Bone marrow (tissue), 2 donors: ENCODE measurements at places on chromosomes 12 and 14.

DNA sequence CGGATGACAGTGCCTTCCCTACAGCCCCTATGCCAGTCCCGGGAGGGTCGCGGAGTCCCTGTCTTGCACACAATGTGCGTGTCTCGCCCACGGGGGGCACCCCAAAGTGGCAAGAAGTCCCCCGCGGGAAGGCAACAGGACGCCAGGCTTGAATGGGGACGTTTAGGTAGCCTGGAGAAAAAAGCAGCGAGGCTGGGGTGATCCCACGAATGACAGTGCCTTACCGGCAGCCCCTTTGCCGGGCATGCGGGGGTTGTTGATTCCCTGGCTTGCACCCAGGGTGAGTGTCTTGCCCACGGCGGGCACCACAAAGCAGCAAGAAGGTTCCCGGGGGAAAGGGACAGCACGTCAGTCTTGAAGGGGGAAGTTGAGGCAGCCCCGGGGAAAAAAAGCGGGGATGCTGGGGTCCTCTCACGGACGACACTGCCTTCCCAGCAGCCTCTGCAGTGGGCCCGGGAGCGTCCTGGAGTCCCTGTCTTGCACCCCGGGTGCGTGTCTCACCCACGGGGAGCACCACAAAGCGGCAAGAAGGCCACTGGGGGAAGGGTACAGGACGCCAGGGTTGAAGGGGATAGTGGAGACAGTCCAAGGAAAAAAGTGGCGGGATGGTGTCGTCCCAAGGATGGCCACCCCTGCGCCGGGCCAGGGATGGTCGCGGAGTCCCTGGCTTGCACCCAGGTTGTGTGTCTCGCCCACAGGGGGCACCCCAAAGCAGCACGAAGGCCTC lies 156.8 kb upstream of the ALG10B start:
- no peak for DNase-seq

DNA sequence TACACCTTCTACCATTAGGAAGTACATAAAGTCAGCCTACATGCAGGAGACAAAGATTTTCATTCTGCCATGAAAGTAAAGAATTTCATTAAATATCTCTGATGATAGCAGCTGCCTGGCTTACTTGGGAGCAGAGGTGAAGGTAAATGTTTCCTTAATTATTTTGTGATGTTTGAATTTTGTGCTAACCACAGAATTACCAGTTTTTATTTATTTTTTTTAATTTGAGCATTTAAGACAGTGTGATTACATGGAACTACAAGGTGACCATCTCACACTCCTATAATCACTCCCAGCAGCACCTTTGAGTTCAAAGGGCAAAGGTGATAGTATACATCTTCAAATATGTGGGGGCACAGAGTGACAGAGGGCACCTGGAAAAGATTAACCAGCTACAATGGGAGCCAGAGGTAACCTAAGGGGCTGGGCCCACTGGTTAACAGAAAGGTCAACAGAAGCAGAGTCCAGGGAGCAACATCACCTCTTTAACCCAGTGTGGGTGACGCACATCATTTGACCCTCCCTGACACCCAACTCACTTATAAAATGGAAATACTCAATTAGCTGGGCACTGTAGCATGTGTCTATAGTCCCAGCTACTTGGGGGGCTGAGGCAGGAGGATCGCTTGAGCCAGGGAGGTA lies 65.0 kb downstream of the GCH1 start:
- DNase-seq: no peak

- no peak for DNase-seq
Measured at GRCh38 chr12:47216150-47216677, 136.5 kb upstream of the AMIGO2 start.

- no peak for DNase-seq
Measured at GRCh38 chr12:62296001-62296400, 35.8 kb downstream of the USP15 start.

DNA sequence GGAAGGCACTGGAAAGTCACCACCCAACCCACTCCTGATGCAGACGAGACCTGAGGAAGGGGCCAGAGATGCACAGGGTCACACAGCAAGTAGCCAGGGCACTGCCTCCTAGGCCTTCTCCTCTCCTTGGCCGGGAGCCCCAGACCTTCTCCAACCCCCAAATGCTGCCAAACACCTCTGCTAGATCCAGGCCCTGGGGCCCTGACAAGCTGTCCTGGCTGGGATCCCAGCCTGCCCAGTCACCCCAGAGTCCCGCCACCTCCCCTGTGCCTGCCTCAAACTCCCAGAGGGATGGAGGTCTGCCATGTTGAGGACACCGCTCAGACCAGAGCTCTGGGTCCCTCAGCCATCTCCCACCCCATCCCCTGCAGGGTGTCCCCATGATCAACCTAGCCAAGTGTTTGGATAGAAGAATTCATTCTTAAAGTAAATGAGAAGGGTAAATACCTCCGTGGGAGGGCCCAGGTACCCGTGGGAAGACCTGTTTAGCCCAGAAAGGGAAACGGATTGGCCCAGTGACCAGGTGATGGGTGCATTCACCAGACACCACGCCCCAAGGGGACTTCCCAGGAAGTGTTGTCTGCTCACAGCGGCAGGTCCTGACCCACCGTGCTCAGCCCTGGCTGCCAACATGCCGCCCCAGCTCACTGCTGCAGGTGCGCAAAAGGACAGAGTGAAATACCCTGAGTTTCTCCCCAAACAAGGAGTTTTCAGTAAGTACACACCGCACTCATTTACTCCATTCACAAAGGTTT lies 4.6 kb upstream of the DIO3 start:
- DNase-seq: no peak

- no peak for DNase-seq
Measured at GRCh38 chr14:87170179-87170578, 822.8 kb downstream of the GALC start.

GRCh38 chr14:22531451-22532344 lies 57.3 kb downstream of the DAD1 start:
- no peak for DNase-seq

DNA sequence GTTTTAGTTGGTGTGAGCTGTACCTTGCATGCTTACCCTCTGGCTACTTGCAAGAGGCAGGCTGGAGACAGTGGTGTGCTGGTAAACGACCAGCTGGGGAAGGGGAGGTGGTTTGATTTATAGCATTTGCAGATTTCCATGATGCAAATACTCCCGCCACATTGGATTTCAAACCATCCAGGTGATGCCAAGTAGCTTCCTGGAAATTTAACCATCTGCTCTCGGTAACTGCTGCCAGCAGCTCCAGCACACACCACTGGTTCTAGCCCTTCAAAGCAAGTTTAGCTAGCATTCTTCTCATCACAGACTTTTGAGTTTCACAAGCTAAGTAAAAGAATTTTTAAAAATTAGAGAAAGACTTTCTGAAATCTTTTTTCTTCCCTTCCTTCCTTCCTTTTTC lies 104.5 kb upstream of the AMIGO2 start:
- DNase-seq: no peak

DNA sequence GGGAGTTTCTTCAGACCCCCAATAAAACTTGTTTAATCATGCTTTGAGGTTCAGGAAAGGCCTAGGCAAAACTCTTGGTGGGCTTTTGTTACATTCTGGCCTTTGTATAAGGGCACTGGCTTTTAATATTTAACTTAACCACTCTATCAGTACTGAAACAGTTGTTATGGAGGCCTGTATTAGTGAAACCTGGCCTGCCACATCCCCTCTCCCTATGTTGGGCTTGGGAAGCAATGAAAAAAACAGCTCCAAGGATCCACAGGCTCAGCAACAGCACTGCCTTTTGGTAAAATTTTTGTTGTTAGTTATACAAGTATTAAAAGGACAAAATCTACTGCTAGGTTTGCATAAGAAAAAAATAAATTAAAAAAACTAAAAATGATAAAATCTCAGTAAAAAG lies 10.7 kb downstream of the SOAT2 start:
- no peak for DNase-seq

GRCh38 chr14:45658917-45659299 lies 405.9 kb upstream of the MIS18BP1 start:
- DNase-seq: no peak

DNA sequence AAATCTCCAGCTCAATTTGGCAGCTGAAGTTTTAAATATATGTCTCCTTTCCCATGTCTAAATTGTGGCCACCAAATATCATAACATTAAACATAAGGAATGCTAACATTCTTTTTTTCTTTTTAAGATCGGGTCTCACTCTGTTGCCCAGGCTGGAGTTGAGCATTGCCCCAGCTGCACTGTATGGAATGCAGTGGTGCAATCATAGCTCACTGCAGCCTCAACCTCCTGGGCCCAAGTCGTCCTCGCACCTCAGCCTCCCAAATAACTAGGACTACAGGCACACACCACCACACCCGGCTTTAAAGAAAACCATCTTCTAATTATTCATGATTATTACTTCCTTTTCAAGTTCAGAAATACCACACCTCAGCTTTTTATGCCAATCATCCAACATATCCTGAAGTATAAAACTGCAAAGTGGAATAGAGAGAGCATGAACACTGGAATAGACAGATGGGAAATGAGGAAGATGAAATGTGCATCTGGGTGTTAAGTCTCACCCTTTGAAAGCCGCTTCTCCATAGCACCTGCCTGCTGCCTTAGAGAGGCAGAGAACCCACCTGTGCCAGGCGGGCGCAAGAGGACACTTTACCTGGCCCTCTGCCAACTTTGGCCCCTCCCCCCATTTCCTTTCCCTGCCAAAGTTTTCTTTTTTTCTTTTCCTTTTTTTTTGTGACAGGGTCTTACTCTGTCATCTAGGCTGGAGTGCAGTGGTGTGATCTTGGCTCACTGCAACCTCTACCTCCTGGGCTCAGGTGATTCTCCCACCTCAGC lies 2.8 kb upstream of the EML1 start:
- no peak for DNase-seq

DNA sequence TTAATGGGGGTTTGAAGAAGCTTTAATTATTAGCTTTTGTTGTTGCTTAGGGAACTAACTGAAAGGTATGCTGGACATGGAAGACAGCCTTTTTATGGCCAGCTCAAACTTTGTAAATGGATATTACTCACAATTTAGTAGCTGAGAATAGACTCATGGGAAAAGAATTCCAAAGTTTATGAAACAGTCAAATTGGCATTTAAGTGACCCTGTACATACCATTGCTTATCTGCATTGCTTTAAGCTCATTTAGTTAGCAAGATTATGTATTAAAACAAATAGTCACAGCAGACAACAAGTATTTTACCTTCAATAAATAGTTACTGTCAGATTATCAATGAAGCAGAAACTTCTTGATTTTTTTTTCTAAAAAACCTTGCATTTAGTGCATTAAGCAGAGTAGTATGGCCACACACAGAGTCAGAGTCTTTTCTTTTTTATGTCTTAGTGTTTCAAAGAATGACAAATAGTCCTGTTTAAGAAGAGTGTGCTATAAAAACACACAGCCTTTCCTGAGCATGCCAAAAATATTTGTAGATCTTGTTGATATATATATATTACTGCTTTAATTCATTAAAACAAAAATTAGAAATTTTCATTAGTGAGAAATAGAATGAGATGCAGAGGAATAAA lies 102.2 kb downstream of the TTC6 start:
- DNase-seq: no peak

DNA sequence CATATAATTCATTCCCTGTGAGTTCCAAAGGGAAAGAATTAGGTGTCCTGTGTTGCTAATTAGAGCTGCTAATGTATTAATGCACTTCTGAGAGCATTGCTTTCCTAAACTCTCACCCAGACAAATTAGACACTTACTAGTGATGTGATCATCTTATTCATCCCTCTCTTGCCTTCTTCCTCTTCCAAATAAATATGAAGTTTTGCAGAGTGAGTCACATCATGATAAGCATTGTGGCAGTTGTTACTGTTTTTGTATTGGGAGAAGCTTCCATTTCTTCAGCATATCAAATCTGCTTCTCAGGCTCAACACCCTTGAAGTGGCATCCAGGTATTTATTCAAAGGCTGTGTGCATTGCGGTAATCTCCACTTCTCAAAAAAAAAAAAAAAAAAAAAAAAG lies 37.3 kb upstream of the E2F7 start:
- DNase-seq: no peak

DNA sequence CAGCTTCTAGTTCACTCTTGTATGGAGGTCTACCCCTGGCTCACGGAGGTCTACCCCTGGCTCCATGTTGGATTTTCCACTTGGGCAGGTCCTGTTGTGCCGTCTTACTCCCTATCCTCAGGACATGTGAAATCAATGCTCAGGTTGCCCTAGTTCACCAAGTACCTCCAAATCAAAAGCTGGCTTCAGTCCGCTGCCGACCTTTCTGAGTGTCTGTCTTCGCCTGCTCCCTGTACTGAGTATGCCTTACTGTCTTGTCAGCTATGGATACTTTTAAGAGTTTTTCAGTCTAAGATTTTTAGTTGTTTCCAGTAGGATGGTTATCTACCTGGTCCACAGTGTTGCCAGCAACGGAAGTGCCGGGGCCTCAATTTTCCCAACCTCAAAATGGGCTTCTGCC lies 40.1 kb upstream of the BCL11B start:
- no peak for DNase-seq

- no peak for DNase-seq
Measured at GRCh38 chr12:132593938-132594358, 16.4 kb downstream of the LRCOL1 start.

DNA sequence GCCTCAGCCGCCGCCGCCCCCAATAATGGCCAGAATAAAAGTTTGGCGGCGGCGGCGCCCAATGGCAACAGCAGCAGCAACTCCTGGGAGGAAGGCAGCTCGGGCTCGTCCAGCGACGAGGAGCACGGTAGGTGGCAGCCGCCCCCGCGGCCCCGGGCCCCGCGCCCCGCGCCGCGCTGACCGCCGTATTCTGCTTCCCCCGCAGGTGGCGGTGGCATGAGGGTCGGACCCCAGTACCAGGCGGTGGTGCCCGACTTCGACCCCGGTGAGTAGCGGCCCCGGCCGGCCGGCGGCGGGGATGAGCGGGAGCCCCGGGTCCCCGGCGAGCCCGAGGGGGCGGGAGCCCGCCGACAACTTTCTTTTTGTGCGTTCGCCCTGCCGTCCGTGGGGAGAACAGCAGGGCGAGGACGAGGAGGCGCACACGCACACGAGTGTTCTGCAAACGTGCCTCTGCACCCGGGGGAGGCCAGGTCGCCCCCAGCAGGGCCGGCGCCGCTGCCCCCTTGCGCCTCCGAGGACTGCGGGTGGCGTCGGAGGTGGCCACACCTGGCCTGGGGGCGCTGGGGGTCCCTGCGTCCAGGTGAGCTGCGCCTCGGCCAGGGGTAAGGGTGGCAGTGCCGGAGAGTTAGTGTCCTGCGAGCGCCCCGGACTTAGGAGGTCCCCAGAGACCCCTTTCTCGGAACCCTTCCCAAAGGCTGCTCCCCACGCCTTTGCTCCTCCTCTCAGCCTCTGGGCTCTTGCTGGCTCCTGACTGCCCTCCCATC lies 794 bp downstream of the RCOR1 start:
- peak; percentile 61 for DNase-seq

GRCh38 chr12:67520606-67521005 lies 127.9 kb upstream of the DYRK2 start:
- DNase-seq: no peak

- no peak for DNase-seq
Measured at GRCh38 chr14:81313775-81314429, 86.2 kb downstream of the STON2 start.

GRCh38 chr12:10749700-10750384 lies 26.7 kb upstream of the YBX3 start:
- peak; percentile 33 for DNase-seq

DNA sequence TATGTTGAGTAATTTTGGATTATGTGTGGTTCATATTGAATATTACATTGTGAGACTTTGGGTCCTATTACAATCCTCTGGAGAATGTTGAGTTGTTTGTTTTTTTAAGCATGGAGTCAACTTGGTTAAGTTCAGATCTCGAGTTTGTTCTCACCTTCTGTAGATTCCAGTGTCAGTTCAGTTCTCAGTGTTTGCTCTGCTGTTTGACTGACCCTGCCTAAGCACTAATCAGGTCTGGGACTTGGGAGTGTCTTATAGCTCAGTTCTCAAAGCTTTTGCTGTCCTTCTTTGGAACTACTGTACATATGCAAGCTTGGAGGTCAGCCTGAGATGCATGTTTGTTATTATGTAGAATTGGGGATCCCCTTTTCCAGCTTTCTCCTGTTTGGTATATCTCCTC lies 63.1 kb downstream of the DIP2B start:
- no peak for DNase-seq
